Frontal cortex (tissue), 4 donors: ENCODE measurements at places on chromosomes 4 and X.
A peak's percentile ranks its signal among the peaks of the same experiment; 100 is the strongest.

DNA sequence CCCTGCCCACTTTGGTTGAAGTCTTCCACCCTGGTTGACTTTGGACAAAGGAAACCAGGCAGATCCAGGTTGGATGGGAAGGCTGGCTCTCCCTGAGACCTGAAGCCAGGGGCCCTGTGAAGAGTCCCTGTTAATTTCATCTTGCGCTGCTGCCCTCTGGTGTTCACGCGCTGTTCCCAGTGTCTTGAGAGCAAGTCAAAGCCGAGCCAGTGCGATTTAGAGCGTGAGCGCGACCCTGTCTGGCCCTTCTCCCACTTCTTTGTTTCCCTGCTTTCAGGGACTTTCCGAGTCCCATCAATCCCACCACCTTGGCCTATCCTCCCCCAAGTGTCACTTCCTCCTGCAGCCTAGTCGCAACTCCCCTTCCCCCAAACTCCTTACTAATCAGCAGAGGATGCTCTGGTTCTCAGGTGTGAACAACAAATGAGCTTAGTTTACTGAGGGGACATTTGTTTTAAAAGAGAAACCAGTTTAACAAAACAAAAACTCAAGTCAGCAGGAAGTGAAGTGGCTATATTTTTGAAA, 25.8 kb upstream of the CHRNA9 start:
- peak; percentile 9 for DNase-seq

DNA sequence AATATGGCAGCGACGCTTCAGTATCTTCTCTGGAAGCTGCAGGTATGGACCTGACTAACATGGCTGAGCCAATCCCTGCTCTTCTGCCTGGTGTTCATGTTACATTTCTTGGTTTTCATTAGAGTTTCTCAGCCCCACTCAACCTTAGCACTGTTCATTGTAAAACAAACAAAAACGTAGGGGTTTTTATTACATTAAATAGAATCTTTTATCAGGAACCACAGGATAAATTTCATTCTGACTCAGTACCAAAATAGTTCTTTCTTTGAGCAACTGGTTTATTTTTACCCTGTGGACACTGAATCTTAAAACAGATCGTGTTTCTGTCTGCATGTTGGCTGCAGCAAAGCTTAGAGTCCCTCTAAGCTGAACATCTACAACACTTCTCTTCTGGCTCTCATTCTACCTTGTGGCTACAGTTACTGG, 27.1 kb downstream of the FHIP1A start:
- DNase-seq, result no peak

- DNase-seq, result no peak
Observed at GRCh38 chrX:98607739-98608138, 1724.0 kb downstream of the RPA4 start.

GRCh38 chr4:159060161-159060560, 42.7 kb upstream of the RAPGEF2 start:
- DNase-seq, result no peak

- DNase-seq, result no peak
Observed at GRCh38 chr4:91057871-91058270, 930.7 kb downstream of the CCSER1 start.

DNA sequence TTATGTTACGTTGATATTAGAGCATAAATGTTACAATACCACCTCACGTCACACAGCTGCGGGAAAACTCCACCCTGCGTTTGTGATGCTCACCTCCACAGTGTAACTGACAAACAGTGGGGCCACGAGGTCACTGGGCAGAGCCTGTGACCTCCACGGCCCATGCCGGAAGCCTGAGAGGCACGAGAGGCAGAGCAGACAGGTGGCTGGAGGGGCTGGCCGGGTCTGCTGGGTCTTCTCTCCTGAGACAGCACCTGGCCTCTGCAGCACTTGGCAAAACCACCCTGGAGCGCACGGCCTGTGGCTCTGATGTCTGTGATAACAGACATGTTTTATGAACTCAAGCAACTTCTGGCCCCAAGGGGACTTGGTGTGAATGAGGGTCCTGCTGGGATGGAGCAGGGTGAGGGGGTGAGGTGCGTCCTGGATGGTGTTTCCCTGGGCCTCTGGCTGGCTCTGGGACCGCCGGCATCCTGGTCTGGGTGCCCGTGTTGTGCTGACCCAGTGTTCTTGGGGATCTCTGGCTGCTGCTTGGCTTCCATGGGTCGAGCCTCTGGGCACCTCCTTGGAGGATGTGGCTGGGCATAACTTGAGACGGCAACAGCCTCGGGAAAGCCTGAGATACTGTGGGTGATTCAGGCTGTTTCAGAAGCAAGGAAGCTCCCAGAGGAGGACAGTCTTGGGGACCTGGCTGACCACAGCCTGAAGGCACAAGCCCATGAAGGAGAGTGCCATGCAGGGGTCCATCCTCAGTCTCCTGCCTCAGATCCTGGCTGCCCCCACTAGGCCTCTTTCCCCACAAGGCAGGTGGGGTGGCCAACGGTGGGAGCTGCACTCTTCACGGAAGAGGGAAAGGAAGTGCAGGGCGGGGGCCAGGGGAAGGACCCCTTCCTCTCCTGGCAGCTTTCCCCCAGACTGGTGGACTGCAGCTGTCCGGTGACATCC, 19.7 kb downstream of the RNF212 start:
- DNase-seq, result no peak

GRCh38 chrX:69535661-69536060, 31.5 kb downstream of the NALF2 start:
- DNase-seq, result no peak

DNA sequence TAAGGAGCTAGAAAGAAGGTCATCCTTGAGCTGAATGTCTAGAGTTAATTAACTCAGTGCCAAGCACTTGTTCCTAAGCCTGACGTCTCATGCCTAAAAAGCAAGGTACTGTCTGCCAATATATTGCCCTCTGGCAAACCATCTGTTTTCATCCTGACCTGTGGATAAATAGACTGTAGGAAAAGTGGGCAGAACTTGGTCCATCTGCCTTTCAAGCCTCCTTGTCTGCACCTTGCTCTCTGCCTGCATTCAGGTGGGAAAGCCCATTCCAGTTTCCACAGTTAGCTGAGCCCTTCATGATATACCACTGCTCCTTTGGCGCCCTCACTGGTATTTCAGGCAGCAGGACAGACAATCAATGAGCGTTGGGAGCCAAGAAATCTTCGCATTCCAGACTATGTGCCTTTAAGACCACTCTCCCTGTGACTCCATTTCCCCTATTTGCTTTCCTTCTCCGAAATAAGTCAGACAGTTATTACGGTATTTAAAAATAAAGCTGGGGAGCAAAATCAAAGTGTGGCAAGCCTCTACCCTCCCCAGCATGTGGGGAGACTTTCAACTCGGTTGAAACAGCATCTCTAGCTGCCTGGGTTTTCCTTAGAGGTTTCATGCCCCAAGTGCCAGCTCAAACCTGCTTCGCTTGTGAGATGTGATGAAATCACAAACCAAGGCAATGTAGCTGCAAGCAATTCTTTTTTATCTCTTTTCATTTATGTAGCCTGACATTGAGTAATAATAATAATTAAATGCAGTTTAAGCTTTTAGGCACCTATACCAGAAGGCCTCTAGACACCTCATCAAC, 2.5 kb upstream of the CCDC149 start:
- DNase-seq, result no peak

DNA sequence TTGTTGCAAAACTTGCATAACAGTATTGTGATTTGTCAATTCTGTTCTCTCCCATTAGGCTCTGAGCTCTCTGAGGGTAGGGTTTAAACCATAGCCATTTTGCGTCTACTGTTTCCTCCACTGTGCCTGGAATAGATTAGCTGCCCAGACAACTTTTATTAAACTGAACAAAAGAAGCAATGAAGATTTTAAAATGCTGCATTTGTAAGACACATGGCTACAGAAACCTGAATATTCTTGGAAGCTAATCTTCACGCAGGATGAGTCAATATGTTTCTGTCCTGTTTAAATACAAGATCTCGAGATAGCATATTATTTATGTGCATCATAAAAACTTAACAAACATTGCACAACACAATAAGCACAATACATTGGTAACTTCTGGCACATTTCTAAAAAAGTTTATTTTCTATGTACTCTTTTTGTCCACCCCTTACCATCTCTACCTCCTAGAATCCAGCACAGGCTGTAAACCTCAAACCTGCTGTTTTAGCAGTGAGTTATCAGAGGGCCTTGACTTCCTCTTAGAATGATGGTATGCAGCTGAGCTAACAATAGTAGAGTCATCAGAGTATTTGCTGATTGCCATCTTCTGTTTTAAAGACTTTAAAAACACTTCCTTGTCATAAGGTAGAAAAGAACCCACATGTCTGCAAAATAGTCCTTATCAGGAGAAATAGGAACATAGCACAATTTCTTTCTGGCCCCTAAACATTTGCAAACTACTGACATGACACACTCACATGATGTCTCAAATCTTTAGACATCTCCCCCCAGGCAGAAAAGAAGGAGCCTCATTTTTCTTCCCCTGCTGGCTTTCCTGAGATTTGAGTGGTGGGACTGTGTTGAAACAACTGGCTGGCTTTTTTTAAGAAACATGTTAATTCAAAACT, 10.6 kb upstream of the CCNG2 start:
- DNase-seq, result no peak
